Central memory CD4-positive, alpha-beta T cell (primary cell): ENCODE measurements at places on chromosomes 12 and 14.

- DNase-seq: no peak
These were observed 15.3 kb downstream of the DLK1 start for GRCh38 chr14:100741966-100742365.

GRCh38 chr14:72513965-72514659 is 379.8 kb downstream of the DPF3 start:
- no peak for DNase-seq

- DNase-seq: no peak
These were observed 38.6 kb upstream of the VPS33A start for GRCh38 chr12:122304924-122305323.

GRCh38 chr12:54683398-54683797 is 35.2 kb upstream of the DCD start:
- DNase-seq: no peak

- no peak for DNase-seq
These were observed 57.4 kb downstream of the GLT1D1 start for GRCh38 chr12:128910629-128911028.

GRCh38 chr14:58637040-58637390 is 747 bp upstream of the DACT1 start:
- DNase-seq: no peak

DNA sequence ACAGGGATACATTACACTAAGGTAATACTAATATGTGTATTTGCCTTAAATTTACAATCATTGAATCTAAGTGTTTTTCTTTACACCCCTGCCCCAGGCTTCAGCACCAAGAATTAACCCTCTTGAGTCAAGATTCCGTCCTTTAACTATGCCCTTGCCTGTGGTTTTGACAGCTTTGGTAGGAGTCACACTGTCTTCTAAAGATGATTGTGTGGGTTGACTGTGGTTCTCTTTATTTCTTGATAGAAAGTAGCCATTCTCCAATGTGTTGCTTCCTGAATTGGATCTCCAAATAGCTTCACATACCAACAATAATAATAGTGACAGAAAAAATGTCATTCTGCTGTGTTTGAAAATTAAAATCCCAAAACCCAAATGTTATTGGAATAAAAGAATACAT is 3.6 kb downstream of the CLEC7A start:
- no peak for DNase-seq

GRCh38 chr12:21773263-21773741 is 1.2 kb downstream of the KCNJ8 start:
- DNase-seq: no peak

DNA sequence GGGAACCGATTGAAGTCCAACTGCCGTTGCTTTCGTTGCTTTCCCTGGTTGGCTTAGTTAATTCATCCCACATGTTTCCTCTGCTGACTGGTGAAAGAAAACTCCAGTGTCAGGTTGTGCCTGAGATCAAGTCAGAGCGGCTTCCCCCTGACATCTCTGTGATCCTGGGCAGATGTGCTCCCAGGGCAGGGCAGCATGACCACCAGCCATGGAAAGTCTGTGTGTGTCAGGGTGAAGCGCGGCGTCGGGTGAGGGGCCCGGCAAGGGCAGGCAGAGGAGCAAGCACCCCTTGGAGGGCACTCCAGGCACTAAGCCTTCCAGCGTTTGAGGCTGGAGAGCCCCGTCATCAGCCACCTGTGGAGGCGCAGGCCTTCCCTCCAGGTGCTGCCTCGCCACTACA is 54.5 kb upstream of the IGF1 start:
- DNase-seq: no peak

- no peak for DNase-seq
These were observed 1419.9 kb upstream of the TMEM132C start for GRCh38 chr12:126847005-126847629.

GRCh38 chr12:1594006-1594260 is 448 bp downstream of the FBXL14 start:
- DNase-seq: no peak

DNA sequence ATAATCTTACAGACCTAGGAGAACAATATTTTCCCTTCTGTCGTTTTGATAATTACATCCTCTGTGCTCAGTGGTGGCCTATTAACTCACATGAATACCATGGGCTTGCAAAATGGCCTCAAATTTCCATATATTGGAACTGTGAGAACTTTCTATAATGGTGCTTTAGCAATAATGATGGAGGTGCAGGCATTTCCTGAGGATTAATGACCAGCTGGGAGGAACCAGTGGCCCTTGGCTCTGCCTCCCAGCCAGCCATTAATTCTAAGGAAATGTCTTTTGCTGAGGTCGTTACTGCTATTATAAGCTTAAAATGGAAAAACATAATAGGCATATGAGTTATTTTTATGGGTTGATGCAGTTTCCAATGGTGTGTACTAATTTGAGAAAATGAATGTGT is 33.6 kb downstream of the HMGA2 start:
- no peak for DNase-seq

DNA sequence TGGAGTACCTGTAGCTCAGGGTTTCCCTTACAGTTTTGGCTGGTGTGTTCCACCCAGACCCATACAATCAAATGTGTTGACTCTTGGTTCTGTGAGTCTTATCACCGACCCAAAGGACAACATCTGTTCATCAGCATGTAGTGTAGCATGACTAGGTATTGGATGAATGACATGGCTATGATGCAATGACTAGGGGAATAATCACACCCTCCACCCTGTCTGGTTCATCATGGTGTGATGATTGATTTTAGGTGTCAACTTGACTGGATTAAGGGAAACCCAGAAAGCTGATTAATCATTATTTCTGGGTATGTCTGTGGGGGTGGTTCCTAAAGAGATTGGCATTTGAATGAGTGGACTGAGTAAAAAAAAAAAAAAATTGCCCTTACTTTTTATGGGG is 311.3 kb downstream of the DPF3 start:
- DNase-seq: no peak

GRCh38 chr12:98911396-98911795 is 266.3 kb downstream of the APAF1 start:
- DNase-seq: no peak
